ENCODE measurements at places on chromosomes 4 and X.

GRCh38 chr4:78971776-78972175 lies 32.5 kb upstream of the PAQR3 start:
- no peak for DNase-seq

- no peak for DNase-seq
Measured at GRCh38 chr4:26035921-26036320, 121.9 kb downstream of the SMIM20 start.

DNA sequence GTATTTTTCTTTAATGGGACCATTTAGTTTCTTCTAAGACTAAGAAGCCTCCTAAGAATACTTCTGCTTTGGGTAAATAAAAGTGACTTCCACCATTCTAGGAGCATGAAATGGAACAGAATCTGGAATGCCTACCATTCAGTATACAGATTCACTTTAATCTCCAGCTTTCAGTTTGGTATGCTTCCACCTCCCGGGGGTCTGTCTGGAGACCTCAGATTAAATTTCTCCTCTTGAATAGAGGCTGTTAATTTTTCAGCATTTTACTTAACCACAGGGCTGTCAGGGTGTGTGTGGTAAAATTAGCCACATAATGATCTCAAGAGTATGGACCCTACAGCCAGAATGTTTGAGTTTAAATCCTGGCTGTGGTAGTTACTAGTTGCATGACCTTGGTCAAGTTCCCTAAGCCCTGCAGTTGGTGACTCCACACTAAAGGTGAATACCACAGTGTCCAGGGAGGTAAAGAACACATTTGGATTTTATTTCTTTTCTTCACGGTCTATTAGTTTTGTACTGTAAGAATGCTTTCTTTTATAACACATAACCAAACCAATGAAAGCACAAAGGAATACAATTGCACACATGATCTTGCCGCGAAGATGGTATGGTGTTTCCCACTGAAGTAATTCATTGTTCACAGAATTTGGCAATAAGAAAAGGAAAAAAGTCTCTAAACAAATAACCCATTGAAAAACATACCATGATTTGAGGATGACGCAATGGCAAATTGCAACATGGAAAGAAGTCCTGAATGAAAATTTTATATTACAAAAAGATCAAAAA lies 37.3 kb upstream of the TRIM2 start:
- DNase-seq, result peak; percentile 33

DNA sequence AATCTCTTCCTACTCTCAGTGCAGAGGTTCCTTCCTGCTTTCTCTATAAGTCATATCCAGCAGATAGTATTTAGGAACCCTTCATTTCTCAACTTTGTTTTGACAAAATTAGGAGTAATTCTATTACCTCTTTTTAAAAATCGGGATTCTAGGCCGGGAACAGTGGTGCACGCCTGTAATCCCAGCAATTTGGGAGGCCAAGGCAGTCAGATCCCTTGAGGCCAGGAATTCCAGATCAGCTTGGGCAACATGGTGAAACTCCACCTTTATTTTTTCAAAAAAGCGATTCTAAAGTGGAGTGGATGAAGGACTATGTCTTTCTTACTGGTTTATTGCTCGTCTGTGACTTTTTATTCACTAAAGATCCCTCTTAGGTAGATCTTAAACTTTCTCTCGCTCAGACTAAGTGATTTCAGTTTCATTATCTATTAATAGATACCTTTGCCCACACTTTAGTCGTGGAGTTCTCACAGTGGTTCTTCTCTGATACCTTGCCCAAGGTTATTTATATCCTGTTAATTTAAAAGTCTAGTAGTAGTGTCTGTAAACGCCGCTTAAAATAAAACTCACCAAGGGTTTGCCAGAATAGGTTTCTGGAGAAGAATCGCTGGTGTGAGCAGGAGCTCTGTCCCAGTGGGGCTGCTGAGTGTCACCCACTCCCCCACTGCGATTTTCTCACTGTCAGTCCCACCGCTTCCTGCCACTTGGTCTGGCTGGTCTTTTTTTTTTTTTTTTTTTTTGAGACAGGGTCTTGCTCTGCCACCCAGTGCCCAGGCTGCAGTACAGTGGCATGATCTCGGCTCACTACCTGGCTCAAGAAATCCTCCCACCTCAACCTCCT lies 27.0 kb upstream of the TMEM131L start:
- DNase-seq, result no peak

DNA sequence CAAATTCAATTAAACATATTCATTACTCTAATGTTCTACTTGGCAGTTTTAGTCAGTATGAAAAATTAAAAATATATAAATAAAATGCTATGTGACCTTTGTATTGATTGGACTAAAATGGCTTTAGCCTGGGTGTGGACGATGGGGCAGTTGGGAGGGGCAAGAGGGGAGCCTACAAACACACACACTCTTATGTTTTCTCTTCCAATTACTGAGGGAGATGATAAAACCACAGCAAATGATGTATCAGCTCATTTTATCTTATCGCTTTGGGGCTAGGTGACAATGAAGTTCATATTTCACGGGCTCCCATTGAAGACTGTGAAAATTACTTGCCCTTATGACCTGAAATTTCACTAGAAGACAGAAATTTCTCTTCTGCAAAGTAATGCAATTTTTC lies 84.3 kb upstream of the MAB21L2 start:
- no peak for DNase-seq

DNA sequence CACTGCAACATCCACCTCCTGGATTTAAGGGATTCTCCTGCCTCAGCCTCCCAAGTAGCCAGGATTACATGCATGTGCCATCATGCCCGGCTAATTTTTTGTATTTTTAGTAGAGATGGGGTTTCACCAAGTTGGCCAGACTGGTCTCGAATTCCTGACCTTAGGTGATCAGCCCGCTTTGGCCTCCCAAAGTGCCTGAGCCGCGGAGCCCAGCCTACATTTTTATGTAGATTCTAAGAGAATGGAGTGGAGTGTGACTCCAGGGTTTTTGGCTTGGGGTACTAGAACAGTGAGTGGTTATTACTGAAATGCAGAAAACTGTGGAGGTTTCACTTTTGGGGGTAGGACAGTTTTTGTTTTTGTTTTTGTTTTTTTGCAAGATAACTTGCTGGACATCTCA lies 806.0 kb downstream of the ADGRL3 start:
- no peak for DNase-seq

DNA sequence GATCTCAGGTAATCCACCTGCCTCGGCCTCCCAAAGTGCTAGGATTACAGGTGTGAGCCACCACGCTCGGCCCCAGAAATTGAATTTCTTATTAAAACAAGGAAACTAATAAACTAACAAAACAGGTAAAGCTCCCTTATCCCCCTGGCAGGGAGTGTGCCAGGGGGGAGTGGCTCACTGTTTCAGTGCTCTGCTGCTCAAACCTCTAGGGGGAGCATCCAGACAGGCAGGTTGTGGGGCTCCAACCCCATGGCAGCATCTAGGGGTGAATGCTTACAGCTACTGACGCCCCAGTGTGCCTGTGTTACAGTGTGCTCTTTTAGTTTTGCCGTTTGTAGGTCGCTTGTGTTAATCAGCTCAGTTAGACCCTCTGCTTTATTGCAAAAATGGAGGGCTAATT lies 605.0 kb downstream of the GABRG1 start:
- no peak for DNase-seq

DNA sequence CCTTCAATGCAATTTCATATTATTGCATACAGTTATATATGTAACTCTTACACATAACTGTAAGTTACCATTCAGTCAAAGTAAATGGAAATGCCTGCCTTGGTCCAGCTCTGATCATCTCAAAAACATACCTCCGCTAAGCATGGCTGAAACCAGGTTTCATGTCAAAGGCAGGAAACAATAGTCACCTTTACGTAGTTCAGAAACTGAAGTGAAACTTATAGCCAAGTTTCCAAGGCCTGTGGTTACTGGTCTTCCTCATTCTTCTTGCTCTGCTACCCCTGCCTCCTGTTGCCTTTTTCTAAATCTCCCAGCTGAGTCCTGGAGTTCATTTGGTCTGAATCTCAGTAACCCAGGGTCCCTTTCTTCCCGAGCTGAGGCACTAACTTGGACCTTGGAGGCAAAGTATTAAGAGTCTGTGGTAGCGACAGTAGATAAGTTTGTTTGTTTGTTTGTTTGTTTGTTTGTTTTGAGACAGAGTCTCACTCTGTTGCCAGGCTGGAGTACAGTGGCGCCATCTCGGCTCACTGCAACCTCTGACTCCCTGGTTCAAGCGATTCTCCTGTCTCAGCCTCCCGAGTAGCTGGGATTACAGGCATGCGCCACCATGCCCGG lies 30.8 kb downstream of the DAPP1 start:
- DNase-seq, result no peak

DNA sequence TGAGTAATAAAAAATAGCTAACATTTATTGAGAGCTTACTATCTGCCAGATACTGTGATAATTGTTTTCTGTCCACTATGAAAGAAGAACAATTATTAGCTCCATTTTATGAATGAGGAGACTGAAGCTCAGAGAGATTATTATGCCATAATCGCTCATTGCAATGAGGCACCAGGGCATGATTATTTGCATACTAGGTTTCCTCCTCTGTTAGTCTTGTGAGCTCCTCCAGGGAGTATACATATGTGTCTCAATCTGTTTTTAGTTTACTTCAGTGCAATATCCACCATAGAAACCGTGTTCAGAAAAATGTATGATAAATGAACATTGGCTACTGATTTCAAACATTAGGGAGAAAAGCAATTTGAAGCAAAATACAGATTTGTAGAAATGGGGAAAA lies 139.4 kb upstream of the OTUD4 start:
- no peak for DNase-seq

GRCh38 chrX:38127961-38128360 lies 92.7 kb downstream of the SRPX start:
- no peak for DNase-seq

DNA sequence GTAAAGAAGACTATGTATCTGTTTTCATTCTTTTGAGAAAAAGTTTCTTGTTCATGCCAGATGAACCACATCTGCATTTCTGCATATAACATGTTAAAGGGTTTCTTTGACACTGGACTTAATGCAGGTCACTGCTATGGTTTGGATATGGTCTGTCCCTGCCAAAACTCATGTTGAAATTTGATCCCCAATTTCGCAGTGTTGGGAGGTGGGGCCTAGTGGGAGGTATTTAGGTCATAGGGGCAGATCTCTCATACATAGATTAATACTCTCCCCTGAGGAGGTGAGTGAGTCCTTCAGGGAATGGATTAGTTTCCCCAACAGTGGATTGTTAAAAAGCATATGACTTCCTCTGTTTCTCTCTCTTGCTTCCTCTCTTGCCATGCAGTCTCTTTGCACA lies 45.9 kb upstream of the TMEM33 start:
- DNase-seq, result no peak

DNA sequence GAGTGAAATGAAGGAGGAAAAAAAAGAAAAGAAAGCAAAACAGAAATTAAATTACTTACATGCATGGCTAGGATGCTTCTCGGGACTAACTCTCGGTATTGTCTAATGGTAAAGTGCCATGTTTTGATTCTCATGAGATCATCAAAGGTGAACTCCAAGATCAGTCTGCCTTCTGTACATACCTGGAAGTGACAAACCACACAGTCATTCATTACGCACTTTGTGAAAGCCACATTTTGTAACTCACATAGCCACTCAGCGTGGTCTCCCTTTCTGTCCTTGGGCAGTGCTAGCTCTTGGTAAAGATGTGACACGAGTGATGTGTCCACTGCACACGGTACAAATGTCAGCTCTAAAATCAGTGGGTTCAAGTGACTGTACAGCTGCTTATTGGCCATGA lies 309.8 kb downstream of the LDB2 start:
- DNase-seq, result no peak
